ENCODE measurements at places on chromosomes 13 and 19. TPM values are rescaled to one million over a fixed set of nuclear protein-coding genes. Genes with fewer than 3 reads are reported as not detected.

APOC4 gene
- not detected for total RNA-seq

DNA sequence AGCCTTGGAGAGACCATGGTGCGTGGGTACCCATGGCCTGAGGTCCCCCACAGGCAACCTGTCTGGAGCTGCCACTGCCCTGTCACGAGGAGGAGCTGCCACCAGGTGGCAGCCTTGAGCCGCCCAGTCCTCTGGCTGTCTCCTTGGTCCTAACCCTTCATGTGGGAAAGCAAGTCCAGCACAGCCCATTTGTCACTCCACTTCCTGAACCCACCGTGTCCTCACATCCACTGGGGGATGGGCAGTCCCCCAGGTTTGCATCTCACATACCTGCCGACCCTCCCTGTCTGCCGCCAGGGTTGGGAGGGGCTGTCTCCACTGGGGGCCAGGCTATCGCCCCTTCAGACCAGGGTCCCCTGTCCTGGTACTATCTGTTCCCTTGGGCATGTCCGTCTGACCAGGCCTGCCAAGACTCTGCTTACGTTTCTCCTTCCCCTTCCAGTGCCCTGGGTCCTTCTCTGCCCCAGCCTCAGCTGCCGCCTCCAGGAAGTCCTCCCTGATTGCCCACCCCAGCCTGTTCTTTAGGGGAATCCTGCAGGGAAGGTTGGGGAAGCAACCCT, 4.5 kb downstream of the FAM174C start:
- DNase-seq = peak; percentile 74

DNA sequence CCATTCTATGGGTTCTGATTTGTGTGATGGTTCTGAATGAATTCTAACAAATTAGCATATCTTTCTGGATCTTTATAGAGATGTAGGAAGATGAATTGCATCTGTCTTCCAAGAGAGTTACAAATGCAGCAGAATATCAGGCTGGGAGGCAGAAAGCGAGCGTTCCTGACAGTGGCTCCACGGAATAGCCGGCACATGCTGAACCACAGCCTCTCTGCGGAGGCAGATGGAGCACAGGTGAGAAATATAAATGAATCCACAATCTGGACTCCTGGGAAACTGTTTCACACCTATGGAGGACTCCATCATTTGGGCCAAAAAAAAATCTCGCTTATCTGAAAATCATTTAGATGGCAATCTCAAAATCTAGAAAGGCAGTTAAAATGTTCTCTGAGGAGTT, 34.5 kb upstream of the WASF3 start:
- DNase-seq = no peak

THSD1 gene
- total RNA-seq = 41.3 TPM

DNA sequence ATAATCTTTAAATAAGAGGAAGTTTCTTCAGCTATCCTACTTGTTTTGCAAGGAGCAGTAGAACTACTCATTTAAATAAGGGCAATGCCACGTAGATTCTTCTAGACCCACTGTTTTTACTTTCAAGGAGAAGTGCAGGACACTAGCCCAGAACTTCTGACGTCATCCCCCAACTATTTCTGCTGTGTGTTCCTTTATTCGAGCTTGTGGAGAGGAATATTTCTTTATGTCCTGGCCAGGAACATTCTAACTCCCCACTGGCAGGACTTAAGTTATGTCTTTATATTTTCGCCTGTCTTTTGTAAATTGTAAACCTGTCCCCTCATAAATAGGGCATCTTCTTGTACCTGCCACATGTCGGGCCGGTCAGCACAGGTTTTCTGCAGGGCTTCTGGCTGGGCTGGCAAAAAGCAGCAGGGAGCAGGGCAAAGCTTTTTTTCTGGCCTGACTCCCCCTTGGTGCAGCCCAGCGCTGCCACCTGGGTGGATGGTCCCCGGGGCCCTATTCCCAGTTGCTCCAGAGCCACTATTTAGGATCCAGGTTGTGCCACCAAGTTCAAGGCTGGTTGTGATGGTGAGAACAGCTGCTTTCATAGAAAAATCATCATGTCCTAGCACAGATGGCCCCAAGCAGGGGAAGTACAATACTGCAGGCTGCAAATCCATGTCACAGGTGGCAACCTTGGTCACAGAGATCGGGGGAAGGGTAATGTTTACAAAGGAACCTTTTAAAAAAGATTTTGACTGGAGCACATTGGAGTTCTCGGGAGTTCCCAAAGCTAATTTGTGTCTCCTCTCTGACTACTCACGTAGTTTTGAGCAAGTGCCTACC, 1.8 kb downstream of the MBNL2 start:
- DNase-seq = no peak

GRCh38 chr19:41862445-41862986, 2.5 kb downstream of the RPS19 start:
- no peak for DNase-seq

DNA sequence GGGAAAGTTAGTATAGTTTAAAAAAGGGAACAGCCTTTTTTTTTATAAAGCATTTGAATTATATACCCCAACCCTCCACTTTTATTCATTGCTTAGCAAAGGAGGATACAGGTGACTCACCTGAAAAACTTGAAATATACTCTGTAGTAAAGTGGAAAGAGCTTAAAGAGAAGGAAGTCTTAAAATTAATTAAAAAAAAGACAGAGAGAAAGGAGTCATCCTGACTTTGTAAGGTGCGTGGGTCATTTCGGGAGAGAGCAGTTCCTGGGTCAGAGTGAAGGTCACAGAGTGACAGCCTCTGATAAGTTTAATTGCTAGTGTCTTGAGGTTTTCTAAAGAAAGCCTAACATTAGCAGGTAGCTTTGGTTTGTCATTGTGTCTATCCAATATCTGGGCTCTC, 310.3 kb downstream of the KLF5 start:
- no peak for DNase-seq

- DNase-seq = no peak
Observed at GRCh38 chr13:74667656-74668203, 533.5 kb upstream of the KLF12 start.

DNA sequence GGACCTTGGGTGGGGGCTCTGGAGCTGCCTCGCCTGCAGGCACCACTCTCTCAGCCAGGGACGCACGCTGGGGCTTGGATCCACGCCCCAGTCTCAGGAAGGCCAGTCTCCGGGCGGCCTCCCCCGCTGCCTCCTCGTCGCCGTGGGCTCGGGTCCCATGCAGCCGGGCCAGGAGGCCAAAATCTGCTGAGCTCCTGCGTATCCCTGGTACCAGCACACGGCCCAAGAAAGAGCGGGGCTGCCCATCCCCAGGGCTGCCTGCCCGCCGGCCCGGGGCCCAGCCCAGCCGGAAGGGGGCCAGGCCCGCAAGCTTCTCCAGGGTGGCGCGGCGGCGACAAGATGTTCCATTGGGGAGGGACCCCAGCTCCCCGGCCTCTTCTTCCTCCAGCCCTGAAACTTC, 6.7 kb downstream of the EXOC3L2 start:
- no peak for DNase-seq
